Amygdala (tissue), 56 donors: ENCODE measurements at places on chromosomes 4 and X.

DNA sequence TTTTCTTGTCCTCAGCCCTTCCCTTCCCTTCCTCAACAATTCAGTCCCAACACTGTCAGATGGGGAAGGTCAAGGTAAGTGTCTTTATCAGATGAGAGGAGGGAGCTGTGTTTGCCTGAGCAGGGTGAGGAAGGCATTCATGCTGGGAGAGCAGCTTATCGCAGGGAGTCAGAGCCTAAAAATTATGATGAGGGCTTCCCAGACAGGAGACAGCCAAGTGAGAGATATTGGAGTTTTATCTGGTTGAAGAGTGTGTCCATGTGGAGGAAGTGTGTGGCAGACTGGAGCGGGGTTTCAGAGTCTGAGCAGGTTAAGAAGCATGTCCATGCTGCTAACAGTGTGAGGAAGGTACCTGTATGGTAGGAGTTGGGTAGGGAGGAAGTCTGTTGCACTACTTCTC lies 18.4 kb downstream of the BEX4 start:
- no peak for DNase-seq

GRCh38 chr4:15333692-15334633 lies 93.9 kb upstream of the C1QTNF7 start:
- DNase-seq = no peak

- no peak for DNase-seq
Observed at GRCh38 chr4:54852054-54852453, 194.3 kb downstream of the KIT start.

DNA sequence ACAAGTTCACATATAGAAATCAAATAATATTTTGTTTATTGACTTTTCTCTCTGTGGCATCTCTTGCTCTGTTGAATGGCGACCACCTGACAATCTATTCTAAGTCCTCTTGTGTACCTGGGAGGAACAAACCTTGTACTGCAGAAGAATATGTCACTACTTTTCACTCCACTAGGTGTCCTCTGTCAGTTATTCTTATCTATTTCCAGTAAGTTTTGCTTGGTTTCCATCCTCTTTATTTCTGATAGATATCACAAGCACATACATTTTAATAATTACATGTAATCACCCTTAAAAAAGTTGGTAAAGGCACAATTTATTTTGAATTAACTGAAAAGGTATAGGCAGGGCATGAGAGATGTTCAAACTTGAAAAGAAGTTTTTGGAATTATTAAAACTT lies 238.4 kb downstream of the SNCA start:
- no peak for DNase-seq

DNA sequence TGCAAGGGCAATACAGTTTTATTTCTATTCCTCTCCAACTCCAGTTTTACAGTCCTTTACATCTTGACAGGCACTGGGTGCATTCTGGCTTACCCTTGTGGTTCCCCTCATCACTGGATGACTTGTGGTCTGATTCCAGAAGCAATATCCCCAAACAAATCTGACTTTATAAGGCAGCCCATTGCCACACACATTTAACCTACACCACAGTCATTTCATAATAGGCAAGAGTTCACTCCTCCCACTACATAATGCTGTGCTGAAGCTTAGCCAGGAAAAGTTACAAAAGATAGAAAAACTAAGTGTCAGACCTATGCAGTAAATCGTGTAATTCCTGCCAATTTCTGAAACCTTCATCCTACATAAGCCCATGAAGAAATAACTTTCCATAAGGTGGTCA lies 82.9 kb upstream of the MID1IP1 start:
- no peak for DNase-seq

GRCh38 chr4:79964400-79965211 lies 108.4 kb downstream of the ANTXR2 start:
- DNase-seq = peak; percentile 12

DNA sequence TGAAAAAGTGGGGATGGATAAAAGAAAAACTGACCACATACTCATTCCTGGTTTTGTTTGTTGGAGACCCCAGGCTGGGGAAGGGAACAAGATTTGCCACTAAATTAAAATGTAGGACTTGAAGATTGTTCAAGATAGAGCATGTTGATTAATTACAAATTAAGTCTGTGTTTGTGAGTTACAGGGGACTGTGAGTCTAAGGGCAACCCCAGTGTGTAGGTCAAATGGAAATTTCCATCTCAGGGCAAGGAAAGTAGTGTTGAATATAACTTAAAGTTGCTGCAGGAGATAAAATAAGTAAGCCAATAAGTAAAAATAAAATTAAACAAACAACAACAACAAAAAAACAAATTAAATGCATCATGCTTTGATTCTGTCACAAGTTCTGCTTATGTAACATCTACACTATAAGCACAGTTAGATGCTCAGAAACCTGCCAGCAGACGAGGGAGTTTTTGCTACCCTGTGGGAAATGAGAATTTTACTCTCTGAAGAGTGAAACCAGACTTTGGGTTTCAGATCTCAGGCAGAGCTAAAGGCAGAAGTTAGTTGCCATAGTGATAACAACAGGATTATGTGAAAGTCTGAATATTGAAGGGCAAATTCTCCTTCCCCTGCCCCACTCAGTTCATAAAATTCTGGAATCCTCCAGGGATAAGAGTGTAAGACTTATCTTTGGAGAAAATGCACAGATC lies 352.3 kb downstream of the GRXCR1 start:
- no peak for DNase-seq

DNA sequence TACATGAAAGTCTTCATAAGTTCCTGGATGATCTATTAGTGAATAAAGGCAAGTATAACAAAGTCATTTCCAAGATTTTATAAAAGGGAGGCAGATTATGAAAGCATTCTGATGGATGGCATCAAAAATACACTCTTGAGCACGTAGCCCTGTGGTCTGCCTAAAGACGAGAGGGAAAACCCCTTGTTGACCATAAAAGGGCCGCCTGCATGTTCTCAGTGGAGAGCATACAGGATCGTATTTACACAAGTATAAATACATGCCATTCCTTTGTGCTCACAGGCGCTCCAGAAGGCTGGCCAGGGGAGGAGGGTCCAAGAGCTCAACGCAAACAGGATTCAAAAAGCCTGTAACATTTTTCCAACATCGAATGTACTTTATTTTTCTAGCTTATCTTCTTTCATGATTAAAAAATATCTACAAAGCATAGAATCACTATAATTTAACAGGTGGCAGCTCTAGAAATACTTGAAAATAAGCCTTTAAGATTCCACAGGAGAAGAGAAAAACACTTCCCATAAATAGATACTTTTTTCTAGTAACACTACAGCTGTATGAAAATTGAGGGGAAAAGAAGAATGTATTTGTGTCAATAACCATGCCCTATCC lies 29.6 kb downstream of the PDGFC start:
- no peak for DNase-seq

DNA sequence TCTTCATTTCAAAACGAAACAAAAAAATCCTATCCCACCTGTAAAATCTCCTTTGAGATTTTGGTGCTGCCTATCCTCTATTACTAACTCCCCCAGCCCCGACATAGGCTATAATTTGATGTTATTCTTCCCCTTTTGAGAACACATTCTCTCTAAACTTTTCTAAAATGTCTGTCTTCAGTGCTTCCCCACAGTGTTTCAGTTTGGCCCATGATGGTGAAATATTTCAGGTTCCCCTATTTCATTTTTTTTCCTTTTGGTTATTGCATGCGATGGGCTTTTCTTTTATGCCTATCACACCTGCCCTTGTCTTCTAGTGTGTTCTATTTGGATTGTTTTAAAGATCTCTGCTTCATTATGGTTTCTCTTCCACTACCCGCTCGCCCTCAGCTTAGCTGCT lies 14.7 kb downstream of the BCORL1 start:
- no peak for DNase-seq

DNA sequence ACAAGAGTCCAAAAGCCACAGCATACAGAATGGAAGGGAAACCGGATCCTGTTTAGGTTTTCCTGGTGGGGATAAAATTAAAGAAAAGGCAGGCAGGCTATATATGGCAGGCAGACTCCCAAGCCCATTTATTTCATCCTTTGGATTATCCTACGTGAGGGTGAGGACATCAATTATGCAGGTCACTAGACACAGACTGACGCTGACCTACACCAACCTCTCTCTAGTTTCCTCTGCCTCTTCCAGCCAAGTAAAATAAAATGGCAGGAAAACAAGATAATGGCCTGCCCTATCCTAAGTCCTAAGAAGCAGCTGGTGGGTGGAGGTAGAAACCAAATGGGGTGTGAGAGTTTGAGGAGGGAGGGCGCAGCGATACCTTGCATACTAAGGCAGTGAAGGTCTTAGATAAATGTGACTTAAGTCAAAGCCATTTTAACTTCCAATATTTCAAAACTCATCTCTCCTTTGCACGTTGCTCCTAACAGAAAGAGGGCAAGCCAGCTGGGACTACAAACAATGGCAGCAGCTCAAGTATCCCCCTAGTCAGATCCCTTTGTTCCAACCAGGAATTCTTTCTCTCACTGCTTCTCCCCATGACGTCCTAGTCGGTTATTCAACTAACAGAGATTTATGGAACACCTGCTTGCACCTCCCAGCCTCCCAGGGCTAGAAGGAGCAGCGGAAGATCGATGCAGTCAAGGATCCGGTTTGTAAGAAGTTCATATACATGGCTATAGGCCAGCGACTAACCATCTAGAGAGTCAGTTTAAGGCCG lies 72.8 kb downstream of the IRF2 start:
- DNase-seq = no peak

DNA sequence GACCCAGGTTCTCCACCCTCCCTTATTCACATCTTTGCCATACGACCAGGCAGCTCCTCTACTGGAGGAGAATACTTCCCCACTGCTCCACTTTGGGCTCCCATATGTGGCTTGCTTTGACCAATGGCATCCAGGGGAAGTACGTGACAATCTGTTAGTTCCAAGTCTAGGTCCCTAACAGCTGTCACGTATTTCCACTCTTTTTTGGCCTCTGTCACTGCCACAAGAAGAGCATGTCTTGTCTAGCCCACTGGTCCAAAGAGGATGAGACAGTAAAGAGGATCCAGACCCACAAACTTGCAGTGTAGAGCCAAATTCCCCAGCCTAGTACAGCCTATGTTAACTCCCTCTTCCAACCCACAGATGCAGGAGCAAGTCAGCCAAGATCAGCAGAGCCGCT lies 49.7 kb upstream of the GATB start:
- DNase-seq = no peak
